ENCODE measurements at places on chromosomes 4 and X.

GRCh38 chr4:104351706-104352105 is 143.0 kb downstream of the CXXC4 start:
- DNase-seq: no peak

DNA sequence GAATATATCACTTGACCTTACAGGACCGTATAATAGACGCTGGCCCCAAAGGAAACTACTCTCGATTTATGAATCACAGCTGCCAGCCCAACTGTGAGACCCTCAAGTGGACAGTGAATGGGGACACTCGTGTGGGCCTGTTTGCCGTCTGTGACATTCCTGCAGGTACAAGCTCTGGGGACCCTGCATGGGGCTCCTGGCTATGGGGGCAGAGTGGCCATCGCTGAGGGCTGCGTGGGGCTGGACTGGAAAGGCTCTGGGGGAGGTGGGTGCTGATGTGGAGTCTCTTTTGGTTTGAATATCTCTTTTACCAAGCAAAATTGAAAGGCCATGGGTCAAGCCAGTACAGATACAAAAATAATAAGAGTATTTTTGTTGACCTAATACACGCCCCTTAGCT is 33.9 kb downstream of the NELFA start:
- no peak for DNase-seq

- DNase-seq: no peak
Observed at GRCh38 chrX:56994375-56995270, 718 bp downstream of the SPIN3 start.

DNA sequence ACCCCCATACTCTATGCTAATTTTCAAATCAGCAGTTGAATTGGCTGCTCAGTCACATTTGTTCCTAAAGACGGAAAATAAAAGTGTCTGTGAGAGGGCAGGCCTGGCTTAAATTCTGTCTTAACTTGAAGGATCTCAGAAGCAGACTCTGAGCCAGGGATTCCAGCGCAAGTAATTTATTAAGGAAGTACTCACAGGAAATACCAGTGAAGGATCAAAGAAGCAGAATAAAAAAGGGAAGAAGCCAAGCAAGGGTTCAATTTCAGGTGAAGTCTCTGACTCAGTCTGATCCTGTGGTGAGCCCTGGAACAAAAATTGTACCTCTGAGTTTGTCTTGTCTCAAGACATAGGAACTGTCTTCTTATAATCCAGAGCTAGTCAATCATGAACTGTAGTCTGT is 52.2 kb downstream of the IL1RAPL1 start:
- no peak for DNase-seq

GRCh38 chrX:47068214-47068613 is 10.0 kb upstream of the RGN start:
- DNase-seq: no peak

Measured in left hindlimb (tissue), 1 donor.